ENCODE measurements at places on chromosomes 3 and 15.

DNA sequence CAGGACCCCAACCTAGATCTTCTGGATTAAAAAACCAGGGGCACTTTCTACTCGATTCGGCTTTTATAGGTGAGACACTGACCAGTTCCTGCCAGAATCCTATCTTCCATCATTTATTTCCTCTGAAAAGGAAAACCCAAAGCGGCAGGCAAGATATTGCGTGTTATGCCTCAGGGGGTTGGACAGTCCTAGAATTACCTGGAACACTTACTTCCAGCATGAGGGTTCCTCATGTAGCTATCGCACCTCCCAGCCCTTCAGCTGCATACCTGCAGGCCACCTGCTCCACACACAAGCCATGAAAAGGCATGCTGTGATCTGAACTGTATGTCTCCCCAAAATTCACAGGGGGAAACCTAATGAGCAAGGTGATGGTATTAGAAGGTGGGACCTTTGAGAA, 58.3 kb upstream of the DLG1 start:
- no peak for DNase-seq

DNA sequence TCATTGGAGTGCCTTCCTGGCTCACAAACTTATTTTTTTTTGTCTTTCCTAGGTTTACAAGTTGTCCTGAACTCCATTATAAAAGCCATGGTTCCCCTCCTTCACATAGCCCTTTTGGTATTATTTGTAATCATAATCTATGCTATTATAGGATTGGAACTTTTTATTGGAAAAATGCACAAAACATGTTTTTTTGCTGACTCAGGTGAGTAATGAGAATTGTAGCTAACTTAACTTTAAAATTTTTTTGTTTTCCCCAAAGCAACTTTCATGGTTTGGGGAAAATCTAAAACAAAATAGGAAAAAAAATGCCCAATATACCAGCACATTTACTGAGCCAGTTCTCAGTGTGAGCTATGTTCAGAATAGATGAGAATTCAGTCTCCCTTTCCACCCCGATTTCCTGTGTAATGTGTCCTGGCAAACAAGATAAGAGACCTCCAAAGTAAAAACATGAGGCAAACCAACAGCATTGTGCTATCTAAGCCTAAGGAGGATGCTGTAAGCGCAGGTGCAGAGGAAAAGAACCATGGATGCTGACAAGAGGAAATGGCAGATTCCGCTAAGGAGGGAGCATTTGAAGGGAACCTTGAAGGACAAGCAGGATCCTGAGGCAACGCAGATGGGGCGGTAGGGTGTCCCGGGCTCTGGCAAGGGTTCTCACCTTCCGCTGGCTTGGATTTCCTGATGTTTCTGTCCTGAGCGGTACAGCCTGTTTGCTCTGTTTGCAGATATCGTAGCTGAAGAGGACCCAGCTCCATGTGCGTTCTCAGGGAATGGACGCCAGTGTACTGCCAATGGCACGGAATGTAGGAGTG, 171.4 kb downstream of the CACNA1D start:
- peak; percentile 51 for DNase-seq

DNA sequence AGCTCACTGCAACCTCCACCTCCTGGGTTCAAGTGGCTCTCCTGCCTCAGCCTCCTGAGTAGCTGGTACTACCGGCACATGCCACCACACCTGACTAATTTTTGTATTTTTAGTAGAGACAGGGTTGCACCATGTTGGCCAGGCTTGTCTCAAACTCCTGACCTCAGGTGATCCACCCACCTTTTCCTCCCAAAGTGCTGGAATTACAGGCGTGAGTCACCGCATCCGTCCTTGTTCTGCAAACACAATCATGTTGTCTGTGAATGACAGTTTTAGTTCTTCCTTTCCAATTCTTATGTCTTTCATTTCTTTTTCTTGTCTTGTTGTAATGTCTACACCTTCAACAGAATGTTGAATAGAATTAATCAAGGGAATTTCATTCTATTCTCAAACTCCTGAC, 16.3 kb upstream of the SMCO1 start:
- no peak for DNase-seq

- no peak for DNase-seq
Measured at GRCh38 chr15:80698676-80699075, 3.6 kb downstream of the ABHD17C start.

DNA sequence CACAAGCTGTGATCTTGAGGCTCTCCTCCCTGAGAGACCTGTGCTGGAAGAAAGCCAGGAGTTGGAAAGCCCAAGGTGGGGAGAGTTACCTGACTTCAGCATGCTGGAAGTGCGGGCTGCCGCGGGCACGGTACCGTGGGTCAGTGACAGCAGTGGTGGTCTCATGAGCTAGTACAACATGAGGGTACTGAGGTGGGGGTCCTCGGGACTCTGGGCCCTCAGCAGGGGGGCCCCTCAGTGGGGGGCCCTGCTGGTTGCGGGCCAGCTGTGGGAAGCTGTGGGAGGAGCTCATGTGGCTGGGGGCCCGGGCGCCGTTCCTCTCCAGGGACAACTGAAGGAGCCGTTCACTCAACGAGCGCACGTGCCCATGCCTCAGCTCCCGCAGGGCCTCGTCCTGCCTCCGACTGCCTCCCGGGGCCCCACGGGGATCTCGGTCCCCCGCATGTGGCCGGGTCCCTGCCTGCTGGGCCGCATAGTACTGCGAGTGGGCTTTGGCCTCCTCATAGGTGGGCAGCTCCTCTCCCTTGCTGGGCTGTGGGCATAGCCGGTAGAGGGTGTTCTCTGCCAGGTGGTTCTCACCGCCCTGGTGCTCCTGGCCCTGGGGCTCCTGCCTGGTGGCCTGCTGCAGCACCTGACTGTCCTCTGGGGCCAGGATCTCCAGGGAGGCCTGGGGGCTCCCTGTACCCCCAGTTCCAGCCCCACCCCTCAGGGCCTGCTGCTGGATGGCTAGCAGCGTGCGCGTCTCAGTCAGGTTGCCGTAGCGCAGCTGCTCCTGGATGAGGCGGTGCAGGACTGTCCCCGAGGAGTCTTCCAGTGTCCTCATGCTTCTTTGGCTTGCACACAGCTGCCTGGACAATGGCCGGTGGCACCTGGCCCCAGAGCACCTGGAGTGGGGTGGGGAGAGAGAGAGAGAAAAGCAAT, 3.4 kb downstream of the AMOTL2 start:
- DNase-seq, result no peak

GRCh38 chr15:68821190-68821840, 620 bp upstream of the ANP32A start:
- DNase-seq, result peak; percentile 47

GRCh38 chr15:67085237-67085817, 19.9 kb downstream of the SMAD3 start:
- no peak for DNase-seq

Data from hematopoietic multipotent progenitor cell treated with erythropoietin and hydrocortisone succinate and interleukin-3 and kit ligand, for 4 days (in vitro differentiated cells).